ENCODE measurements at places on chromosomes 4 and X.

DNA sequence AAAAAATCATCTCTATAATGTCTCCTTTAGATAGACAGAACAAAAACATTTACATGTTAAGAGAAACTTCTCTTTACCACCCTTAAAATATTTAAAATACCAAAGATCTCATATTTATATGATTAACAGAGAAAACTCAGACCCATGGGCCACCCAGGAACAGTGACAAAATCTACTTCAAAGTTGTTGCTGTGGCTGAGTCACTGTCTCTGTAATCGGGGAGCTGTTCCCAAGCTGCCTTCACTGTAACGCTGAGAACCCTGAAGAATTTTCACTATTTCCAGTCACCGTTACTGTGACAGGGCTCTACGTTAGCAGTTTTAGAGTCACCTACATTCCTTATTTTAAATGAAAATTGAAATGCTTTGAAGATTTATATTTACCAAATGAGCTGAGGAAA is 9.0 kb upstream of the DAPP1 start:
- DNase-seq: no peak
- no peak overlapping the region for H3K27ac ChIP-seq
- H3K4me1 ChIP-seq: no peaks in the 10 kb centered on the region
- no peaks in the 10 kb centered on the region for H3K27me3 ChIP-seq
- H3K36me3 ChIP-seq: no peaks in the 10 kb centered on the region

GRCh38 chrX:9515973-9516538 is 51.2 kb downstream of the TBL1X start:
- no peaks in the 10 kb centered on the region for H3K36me3 ChIP-seq
- peaks cover 4% of the 10 kb centered on the region for H3K4me1 ChIP-seq
- DNase-seq: no peak
- no peaks in the 10 kb centered on the region for H3K27me3 ChIP-seq
- H3K4me3 ChIP-seq: no peak overlapping the region

DNA sequence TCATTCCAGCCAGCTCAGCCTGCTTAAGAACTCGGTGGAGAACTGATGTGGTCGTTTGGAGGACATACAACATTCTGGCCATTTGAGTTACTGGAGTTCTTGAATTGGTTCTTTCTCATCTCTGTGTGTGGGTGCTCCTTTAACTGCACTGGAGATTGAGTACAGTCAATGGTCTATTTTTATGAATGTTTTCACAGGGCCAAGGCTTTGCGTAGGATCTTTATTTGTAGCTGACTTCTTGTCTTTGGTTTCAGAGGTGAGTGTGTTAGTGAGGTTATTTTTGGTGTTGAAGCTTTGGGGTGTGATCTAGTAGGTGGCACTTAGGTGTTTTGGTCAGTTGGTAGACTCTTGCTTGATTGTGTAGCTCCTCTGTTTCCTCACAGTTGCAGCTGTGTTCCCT is 288.4 kb downstream of the LHFPL1 start:
- H3K27me3 ChIP-seq: no peaks in the 10 kb centered on the region
- H3K36me3 ChIP-seq: no peaks in the 10 kb centered on the region
- H3K27ac ChIP-seq: no peak overlapping the region
- DNase-seq: no peak
- no peaks in the 10 kb centered on the region for H3K4me1 ChIP-seq

DNA sequence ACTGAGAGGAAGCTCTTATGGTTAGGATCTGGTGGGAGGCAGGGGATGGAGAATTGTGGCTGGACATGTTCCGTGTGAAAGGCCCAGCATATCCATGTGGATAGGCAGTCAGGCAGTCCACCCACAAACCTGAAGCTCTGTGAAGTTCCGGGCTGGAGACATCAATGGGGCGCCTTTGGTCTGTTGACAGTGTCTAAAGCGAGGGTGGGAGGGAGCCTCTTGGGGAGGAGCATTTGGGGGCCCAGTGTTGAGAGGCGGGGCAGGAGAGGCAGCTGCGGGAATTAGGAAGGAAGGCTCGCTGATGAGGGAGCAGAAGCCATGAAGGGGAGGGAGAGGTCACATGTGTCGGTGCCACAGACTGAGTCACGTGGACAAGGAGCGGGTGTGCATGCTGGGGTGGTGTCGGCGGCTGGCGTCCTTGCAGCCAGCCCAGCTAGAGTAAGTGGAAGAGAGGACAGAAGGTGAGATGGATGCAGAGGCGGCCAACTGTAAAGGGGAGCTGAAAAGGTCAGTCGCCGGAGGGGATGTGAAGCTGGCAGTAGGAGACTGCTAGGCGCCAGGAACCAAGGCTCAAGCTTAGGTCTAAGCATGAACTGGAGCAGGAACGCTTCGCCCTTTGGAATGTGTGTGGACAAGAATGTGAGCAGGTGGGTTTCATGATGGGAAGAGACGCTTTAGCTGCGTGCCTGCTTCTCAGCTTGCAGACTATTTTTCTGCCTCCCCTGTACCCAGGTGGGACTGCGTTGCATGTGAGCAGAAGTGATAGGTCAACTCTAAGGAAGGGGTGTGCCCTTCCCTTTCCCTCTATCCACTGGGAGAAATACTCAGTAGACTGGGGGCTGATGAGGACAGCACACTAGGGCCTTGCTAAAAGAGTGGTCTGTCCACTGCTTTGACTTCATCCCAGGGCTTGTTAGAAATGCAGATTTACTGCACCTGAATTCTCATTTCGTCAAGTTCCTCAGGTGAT is 44.0 kb upstream of the TLR2 start:
- DNase-seq: no peak
- H3K4me3 ChIP-seq: no peak overlapping the region
- H3K4me1 ChIP-seq: no peaks in the 10 kb centered on the region

- DNase-seq: no peak
- H3K4me3 ChIP-seq: no peak overlapping the region
- H3K36me3 ChIP-seq: no peaks in the 10 kb centered on the region
- no peaks in the 10 kb centered on the region for H3K27me3 ChIP-seq
- no peak overlapping the region for H3K27ac ChIP-seq
Measured at GRCh38 chr4:80393246-80393969, 57.9 kb downstream of the CFAP299 start.

Data from vagina (tissue), 2 donors.